A549 treated with GW870086 at 1 μM for 4 hours (cell line): ENCODE measurements at places on chromosomes 7 and 10. TPM values are rescaled to one million over a fixed set of nuclear protein-coding genes. Genes with fewer than 3 reads are reported as not detected.

HELLS gene
- total RNA-seq: 23.2 to 29.6 TPM (median 28.5 TPM) in 5 replicates

REEP3 gene
- 14.8 to 20.6 TPM (median 17.6 TPM) in 5 replicates for total RNA-seq

PNLIPRP1 gene
- total RNA-seq: not detected in 5 replicates

HGF gene
- 0.03 to 0.07 TPM in 2 of 5 replicates, not detected in the others for total RNA-seq

YAE1 gene
- 18.5 to 22.8 TPM (median 19.6 TPM) in 5 replicates for total RNA-seq

ZKSCAN1 gene
- 6.8 to 10.2 TPM (median 9.1 TPM) in 5 replicates for total RNA-seq

PLEKHS1 gene
- 0.03 TPM in 3 of 5 replicates, not detected in the others for total RNA-seq

CPXM2 gene
- total RNA-seq: not detected in 5 replicates

CHRM2 gene
- total RNA-seq: not detected in 5 replicates

PNLIP gene
- not detected in 5 replicates for total RNA-seq

FANK1 gene
- 2.3 to 3.4 TPM (median 2.9 TPM) in 5 replicates for total RNA-seq

ZSCAN21 gene
- total RNA-seq: 9.7 to 11.0 TPM (median 10.2 TPM) in 5 replicates

NRAP gene
- total RNA-seq: not detected in 5 replicates
